Foreskin keratinocyte (primary cell): ENCODE measurements at places on chromosomes 3 and 15. TPM values are rescaled to one million over a fixed set of nuclear protein-coding genes. Genes with fewer than 3 reads are reported as not detected.

PPP1R14D gene
- not detected in 2 replicates for total RNA-seq

MYL3 gene
- not detected in 2 replicates for total RNA-seq

COMMD2 gene
- 30.0 and 32.2 TPM in 2 replicates for total RNA-seq

TFDP2 gene
- 20.1 and 24.0 TPM in 2 replicates for total RNA-seq

IL20RB gene
- total RNA-seq = 104 and 118 TPM in 2 replicates

CCDC54 gene
- not detected in 2 replicates for total RNA-seq

ITGB5 gene
- 82.0 and 91.9 TPM in 2 replicates for total RNA-seq

BSN gene
- 0.07 TPM in 2 replicates for total RNA-seq

ACP3 gene
- 0.21 and 0.78 TPM in 2 replicates for total RNA-seq

SLC22A13 gene
- total RNA-seq = 0.17 and 0.21 TPM in 2 replicates

ZDHHC19 gene
- total RNA-seq = not detected in 2 replicates

AGBL1 gene
- total RNA-seq = not detected in 2 replicates

SLC27A2 gene
- total RNA-seq = 0.07 and 0.11 TPM in 2 replicates

ZNF502 gene
- 3.7 and 3.9 TPM in 2 replicates for total RNA-seq

NT5DC2 gene
- 121 and 127 TPM in 2 replicates for total RNA-seq

HCN4 gene
- under 0.01 TPM in 1 of 2 replicates, not detected in the other for total RNA-seq

CYP1A1 gene
- 0.75 and 1.9 TPM in 2 replicates for total RNA-seq

GPR62 gene
- total RNA-seq = not detected in 2 replicates

COL6A5 gene
- not detected in 2 replicates for total RNA-seq

GPX1 gene
- total RNA-seq = 452 and 487 TPM in 2 replicates

SUSD5 gene
- 0.07 and 0.14 TPM in 2 replicates for total RNA-seq

PAQR9 gene
- total RNA-seq = not detected in 2 replicates

MINAR1 gene
- 0.25 and 0.27 TPM in 2 replicates for total RNA-seq

NPAP1 gene
- not detected in 2 replicates for total RNA-seq

TTC23 gene
- total RNA-seq = 14.9 and 19.1 TPM in 2 replicates

EIF4E3 gene
- total RNA-seq = 2.1 and 2.6 TPM in 2 replicates

LYSMD2 gene
- total RNA-seq = 6.8 and 7.5 TPM in 2 replicates

STIMATE gene
- 16.9 and 17.2 TPM in 2 replicates for total RNA-seq

DPH3 gene
- total RNA-seq = 18.5 and 20.4 TPM in 2 replicates

TRH gene
- total RNA-seq = not detected in 2 replicates

ABI3BP gene
- total RNA-seq = 2.0 and 2.7 TPM in 2 replicates

ZNF80 gene
- total RNA-seq = not detected in 2 replicates

PPM1M gene
- total RNA-seq = 9.2 and 9.8 TPM in 2 replicates

CORO2B gene
- 0.46 and 0.68 TPM in 2 replicates for total RNA-seq

ALPK3 gene
- total RNA-seq = 0.11 and 0.34 TPM in 2 replicates

ABCC5 gene
- 15.2 and 15.5 TPM in 2 replicates for total RNA-seq

CFAP100 gene
- total RNA-seq = not detected in 2 replicates

KIF7 gene
- total RNA-seq = 6.1 and 6.3 TPM in 2 replicates

ANKRD34C gene
- not detected in 2 replicates for total RNA-seq

NMNAT3 gene
- 1.5 and 1.6 TPM in 2 replicates for total RNA-seq

GPR27 gene
- total RNA-seq = 0.20 and 0.32 TPM in 2 replicates

XRN1 gene
- 16.6 and 17.9 TPM in 2 replicates for total RNA-seq

INO80 gene
- 23.4 and 25.3 TPM in 2 replicates for total RNA-seq

CPEB1 gene
- not detected in 2 replicates for total RNA-seq
